ENCODE measurements at places on chromosomes 2 and 18.

- DNase-seq: no peak
These were observed 94.6 kb downstream of the CERS6 start for GRCh38 chr2:168550670-168551069.

DNA sequence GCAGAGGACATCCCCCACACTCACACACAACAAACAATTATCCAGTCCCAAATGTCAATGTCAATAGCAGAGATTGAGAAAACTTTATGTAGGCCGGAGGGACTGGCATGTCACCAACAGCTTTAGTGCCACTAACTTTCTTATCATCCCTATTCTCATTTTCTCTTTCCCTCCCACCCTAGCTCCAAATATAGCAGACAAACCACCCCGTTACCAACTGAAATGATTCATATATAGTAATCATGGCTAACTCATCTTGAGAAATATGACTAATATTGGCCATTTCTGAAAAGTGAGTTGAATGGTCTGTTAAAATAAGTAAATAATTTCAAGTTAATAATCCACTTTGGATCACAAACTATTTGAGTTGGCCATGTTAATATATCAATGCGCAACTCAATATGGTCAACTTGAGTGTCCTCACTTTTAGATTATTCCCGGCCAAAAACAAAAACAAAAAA is 242.1 kb upstream of the RND3 start:
- no peak for DNase-seq

DNA sequence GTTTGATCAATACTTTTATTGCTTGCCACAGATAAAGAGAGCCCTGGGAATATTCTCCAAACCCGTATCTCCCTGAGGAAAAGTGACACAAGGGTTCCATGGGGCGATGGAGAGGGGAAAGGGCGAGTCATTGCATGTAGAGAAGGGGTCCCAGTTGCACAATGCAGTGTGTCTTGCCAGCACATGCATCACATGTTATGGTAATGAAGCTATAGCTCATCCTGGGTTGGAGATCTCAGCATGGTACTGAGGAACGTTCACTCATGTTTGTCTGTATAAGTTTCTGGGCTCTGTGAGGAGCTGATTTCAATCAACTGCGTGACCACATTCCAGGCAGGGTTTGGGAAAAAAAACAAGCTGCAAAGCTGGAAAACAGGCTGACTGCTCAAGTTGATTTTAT is 220.7 kb upstream of the MC4R start:
- DNase-seq: no peak

DNA sequence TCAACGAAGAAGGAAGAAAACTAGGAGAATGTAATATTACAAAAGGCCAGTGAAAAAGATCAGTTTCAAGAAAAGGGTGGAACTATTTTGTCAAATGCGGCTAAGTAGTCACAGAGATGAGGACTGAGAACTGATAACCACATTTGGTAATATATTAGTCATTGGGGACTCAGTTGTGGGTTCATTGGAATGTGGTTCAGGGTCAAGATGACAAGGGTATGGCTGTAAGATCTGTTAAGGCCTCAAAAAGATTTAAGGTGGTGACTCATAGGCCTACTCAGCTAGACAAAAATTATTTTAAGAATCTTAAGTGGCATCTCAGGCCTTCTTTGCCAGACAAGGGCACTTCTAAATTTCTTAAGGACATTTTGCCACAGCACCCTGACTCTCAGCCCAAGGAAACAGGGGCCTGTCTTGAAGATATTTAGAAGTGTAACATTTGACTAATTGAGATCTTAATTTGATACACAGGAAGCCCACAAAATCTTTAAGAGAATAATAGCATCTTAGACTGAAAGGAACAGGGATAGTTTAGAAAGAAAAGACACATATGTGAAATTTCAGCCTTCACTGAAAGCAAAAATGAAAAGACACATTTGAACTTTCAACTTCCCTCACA is 81.3 kb downstream of the STRADB start:
- DNase-seq: no peak

DNA sequence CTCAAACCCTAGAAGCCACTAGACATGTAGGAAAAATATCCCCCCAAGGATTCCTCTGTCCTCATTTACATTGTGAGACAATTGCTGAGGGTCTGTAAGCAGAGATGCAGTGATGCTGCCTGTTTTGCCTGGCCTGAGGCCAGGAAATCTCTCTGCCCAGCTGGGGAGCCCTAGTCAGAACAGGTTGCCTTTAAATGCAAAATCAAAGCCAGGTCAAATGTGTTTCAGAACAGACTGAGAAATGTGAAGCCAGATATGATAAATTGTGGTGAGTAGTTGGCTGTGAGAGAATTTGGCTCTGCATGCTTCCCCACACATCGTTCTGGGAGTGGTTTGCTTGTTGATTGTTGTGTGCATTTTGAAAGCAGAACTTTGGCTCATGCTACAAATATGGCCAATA is 38.4 kb upstream of the NXPH2 start:
- no peak for DNase-seq

DNA sequence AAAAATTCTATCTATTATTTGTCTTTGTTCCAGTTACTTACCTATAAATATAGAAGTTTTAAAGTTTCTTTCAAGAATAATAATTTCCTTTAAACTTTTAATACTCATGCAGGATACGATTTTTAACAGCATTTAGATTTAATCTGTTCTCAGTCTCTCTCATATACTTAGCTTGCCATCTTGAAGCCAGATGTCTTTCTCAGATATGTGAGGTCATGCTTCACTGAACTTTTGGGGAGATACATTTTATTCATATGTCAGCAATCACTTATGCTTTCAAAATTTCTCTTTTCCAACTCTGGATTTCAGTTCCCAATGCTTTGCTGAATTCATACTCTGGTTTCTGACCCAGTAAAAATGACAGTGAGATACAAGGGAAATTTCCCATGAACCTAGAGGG is 66.5 kb upstream of the CCDC178 start:
- no peak for DNase-seq

DNA sequence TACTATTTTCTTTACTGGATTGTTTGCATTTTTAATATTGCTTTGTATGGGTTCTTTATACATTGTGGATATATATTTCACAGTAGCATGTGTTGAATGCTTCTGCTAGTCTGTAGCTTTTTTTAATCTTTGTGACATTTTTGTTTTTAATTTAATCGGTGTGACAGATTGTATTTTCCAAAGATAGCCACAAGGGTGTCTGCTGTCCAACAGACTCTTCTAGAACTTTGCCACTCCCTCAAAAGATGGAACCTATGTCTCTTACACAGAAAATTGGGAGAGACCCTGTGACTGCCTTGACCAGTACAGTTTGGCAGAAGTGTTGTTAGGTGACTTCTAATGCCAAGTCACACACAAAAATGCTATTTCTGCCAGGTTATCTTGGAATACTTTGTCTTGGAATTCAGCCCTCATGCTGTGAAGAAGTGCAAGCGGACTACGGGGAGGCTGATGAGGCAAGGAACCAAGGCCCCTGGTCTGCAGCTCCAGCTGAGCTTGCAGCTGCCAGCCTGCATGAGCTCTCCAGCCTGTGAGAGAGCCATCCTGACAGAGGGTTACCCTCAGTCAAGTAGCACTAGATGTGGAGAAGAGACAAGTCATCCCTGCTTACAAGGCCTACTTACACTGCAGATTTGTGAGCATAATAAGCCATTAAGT is 110.8 kb downstream of the TDRD15 start:
- DNase-seq: no peak

DNA sequence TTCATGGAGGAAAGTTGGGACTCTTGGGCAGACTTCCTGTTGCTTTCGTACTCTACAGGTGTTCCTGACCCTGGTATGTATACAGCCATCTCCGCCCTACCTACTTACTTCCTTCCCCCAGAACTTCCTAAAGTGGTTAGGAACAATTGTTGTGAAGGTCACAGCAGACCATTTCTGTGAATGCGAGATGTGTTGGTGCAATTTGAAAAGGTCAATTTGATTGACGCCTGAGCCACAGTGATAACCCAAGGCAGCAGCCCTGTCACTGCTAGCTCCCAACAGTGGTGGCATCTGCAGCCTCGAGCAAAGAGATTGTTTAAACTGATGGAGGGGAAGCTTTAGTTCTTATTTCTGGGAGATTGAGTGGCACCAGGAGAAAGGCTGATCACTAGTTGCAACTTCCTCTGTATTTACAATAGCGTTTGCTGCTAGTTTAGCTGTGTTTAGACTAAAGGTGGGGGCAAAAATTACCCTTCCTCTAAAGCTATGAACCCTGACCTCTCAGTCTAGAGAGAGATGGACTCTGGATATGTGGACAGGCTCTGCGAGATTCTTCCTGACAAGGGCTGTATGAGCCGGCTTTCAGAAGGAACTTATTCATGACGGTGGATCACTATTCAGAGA is 78.3 kb upstream of the MAP4K3 start:
- no peak for DNase-seq

GRCh38 chr2:154480521-154480920 is 218.0 kb upstream of the KCNJ3 start:
- no peak for DNase-seq

- DNase-seq: no peak
These were observed 8.7 kb upstream of the FZD5 start for GRCh38 chr2:207778298-207778882.

DNA sequence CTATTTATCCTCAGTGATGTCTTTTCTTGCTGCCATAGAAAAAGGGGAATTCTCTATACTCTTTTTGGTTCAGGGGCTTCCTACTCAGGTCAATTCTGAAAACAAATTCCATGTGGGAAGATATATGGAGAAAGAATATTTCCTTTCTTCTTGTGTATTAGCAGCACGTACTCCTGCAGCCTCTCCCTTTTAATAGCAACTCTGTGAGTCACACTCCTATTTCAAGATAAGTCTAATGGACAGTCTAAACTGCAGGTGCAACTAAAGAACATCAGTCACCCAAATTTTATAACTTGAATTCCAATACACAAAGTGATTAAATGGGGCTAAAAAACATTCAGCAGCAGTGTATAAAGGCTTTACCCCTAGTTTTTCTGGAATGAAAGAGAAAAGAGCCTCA is 942.2 kb downstream of the CNTNAP5 start:
- DNase-seq: no peak

- DNase-seq: no peak
These were observed 896 bp upstream of the SLC8A1 start for GRCh38 chr2:40452786-40453185.

Data from stimulated activated CD8-positive, alpha-beta memory T cell treated with anti-CD3 and anti-CD28 coated beads, Interleukin-7, amount 100 ng/mL, for 1 hour (primary cell).